Heart right ventricle (tissue), 16 donors: ENCODE measurements at places on chromosomes 7 and 10. TPM values are rescaled to one million over a fixed set of nuclear protein-coding genes. Genes with fewer than 3 reads are reported as not detected.

The ABCB8 gene
- 42.2 TPM for polyA plus RNA-seq

The LRIT1 gene
- not detected for polyA plus RNA-seq

The RGS10 gene
- polyA plus RNA-seq: 8.4 TPM

The TRIM50 gene
- polyA plus RNA-seq: 0.04 TPM

The HOXA13 gene
- not detected for polyA plus RNA-seq

The LRRC17 gene
- polyA plus RNA-seq: 2.7 TPM

DNA sequence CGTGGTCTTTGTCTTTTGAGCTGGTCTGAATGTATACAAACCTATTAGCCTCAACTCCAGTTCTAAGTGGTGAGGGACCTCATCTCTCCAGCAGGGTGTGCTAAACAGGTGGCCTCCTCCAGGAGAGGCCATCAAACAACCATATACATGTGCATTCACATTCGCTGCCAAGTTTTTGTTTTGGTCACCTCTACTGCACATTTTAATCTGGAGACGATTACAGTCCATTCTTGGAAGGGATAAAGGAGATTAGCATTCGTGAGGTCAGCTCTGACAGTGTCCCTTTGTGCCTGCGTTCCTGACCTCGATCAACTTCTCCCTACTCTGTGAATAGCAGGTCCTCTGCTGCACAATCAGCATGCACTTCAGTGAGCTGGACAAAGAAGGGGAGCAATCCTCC lies 60.8 kb downstream of the RHOBTB1 start:
- DNase-seq: peak; percentile 38

DNA sequence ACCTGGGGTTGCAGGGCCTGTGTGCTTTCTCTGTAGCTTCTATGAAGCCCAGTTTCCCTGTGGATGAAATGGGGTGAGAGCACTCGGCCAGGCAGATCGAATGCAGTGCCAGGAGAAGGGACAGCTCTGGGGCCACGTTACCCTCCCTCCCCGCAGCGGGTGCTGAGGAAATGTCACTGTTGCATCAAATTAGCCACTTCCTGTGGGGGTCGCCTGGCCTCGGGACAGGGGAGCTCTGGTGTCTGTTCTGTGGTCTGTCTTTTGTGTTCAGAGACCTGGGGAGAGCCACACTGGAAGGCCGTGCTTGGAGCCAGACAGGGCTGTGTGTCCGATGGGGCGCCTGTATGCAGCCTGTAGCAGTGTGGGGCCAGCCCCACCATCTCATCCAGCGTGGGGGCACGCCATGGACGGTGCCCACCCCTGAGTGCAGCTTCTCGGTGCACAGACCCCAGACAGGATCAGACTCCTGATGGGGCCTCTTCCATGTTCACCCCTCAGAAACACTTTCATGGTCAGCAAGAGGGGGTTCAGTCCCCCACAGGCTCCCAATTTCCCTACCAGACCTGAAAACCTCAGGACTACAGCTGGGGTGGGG lies 13.6 kb downstream of the TTYH3 start:
- DNase-seq: no peak

- no peak for DNase-seq
These were observed 281.9 kb downstream of the PPP1R3A start for GRCh38 chr7:113636727-113637421.

- DNase-seq: no peak
These were observed 79.0 kb upstream of the MACROH2A2 start for GRCh38 chr10:69973678-69974077.

DNA sequence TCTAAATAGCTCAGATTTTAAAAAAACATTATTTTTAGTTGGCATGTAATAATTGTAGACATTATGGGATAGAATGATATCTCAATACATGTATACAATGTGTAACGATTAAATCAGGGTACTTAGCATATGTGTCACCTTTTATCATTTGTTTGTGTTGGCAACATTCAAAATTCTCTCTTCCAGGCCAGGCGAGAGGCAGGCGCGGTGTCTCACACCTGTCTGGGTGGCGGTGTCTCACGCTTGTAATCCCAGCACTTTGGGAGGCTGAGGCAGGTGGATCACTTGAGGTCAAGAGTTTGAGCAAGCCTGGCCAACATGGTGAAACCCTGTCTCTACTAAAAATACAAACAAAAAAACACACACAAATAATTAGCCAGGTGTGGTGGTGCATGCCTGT lies 151.7 kb downstream of the RTKN2 start:
- DNase-seq: no peak

- no peak for DNase-seq
These were observed 41.5 kb upstream of the SEMA3C start for GRCh38 chr7:80960244-80960795.

GRCh38 chr10:97777143-97777542 lies 5.3 kb upstream of the SFRP5 start:
- no peak for DNase-seq

- no peak for DNase-seq
These were observed 2.4 kb downstream of the RBM20 start for GRCh38 chr10:110646417-110647135.

DNA sequence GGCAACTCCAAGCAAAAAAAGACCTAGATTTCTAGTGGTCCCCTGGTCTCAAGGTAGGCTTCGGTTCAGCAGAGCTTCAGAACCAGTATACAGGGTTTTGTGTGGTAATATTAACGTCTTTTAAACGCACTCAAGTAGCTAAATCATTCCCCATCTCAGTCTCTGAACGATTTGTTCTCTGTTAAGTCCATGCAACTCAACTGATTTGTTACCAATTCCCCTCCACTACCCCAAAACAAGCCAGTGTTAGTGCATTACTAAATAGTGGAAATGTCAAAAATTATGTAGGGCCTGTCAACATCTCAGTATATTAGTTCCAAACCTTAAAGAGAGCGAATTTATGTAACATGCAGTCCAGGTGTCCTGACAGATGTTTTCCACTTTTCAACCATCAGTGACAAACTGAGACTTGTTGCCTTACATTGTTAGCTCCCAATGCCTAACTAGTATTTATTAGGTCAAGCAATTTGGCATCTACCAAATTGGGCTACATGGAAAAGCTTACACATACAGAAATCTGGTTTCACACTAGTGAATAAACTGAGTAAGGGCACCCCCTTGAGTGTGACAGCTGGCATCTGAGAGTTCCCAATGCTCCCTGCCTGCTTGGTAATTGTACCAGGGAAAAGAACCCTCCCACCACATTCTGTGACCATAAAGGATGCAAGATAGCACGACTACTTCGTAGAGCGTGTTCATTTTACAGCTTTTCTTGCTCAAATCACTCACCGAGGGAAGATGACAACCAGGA lies 12.2 kb downstream of the HNRNPA2B1 start:
- DNase-seq: no peak

- no peak for DNase-seq
These were observed 160.7 kb downstream of the MAD1L1 start for GRCh38 chr7:2072042-2072441.

DNA sequence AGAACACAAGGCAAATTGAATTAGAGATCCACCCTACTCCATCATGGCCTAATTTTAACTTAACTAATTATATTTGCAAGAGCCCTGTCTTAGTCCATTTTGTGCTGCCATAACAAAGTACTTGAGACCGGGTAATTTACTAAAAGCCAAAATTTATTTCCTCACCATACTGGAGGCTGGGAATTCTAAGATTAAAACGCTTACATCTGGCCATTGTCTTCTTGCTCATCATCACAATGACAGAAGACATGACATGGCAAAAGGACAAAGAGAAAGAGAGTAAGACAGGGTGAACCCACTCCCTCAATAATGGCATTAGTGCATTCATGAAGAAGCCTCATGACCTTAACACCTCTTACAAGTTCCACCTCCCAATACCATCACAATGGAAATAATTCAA lies 1068.6 kb downstream of the DNAJB9 start:
- no peak for DNase-seq

DNA sequence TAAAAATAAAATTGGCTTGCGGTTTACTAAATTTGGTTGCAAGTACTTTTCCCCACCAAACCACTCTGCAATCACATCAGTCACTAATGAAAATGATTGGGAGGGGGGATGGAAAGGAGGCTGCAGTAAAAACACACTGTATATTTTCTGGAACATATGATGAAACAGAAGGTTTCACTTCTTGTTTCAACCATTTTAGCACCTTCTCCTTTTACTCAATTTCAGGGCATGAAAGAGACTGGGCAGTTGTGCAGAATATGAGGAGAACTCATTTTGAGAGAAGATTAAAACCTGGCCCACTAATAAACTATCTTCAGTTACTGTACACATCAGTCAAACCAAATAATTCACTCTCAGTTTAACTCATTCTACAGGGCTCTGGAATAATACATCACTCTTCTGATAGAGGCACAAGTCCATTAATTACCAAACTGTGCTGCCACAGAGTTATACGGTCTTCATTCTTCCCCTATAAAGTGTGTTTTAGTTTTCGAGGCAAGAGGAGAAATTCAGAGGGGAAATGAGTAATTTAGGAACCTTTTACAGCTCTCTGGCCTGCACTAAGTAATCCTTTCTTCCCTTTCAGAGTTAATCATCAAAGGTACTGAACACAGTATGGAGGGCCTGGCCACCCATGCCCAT lies 25.5 kb downstream of the JAZF1 start:
- DNase-seq: no peak

- no peak for DNase-seq
These were observed 22.8 kb downstream of the VOPP1 start for GRCh38 chr7:55549457-55549856.

DNA sequence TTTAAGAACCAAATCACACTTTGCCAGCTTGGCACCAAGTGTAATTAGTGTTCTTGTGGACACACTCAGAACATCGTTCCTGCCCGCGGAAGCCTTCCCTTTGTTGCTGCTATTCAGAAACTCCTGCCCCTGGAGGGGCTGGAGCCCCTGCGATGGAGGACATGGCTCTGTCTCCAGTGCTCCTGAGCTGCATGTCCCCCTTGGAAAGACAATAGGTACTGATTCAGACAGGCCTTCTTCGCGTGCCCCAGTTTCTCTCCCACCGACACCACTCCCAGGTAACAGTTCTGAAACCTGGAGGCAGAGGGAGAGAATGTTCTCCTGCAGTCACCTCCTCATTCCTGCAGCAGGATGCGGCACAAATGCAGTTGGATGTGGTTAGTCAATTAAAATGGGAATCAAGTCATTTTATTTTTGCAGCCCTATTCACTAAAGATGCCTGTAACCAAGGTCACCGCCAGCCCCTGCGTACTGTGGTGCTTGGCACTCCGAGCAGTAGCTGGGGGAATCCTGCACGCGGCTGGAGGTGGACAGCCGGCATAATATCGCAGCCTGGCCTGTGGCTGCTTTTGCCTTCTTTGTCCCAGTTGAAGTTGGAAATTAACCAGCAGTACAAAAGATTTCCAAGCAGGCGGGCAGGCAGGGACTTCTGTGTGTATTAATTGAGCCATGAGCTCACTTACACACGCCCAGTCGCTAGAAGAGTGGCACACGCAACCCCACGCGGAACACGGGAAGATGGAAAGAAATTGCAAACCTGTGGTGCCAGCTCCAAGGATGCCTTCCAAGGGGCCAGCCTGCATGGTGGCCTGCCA lies 205.7 kb downstream of the EBF3 start:
- no peak for DNase-seq
